BE2C (cell line): ENCODE measurements at places on chromosomes 11 and 22.
A peak's percentile ranks its signal among the peaks of the same experiment; 100 is the strongest.

DNA sequence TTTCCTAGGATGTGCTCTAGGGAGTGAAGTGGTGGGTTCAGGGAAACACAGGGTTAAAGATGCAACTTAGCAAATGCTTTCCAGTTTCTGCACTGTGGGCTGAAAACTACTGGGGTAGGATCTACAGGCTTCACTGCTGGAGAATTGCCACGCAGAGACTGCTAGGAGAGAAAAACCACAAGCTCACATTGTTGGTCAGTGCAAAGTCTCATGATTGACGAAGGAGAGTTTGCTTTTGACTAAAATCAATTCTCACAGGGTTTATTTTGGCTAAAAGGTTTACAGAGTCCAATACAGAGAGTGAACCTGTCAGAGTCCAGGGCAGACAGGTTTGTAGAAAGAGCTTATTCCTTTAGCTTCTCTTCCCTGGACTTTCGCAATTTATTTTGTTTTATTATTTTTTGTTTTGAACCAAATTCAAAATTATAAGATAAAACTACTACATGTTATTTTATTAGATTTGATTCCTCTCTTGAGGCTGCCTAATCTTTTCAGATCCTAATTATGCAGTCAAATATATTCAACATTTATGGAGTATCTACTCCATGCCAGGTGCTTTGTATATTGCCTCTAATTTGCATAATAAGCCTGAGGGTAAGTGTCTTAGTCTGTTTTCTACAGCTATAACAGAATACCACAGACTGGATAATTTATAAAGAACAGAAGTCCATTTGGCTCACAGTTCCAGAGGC is 64.7 kb downstream of the MTNR1B start:
- no peak for DNase-seq

- no peak for DNase-seq
These were observed 10.4 kb upstream of the LAYN start for GRCh38 chr11:111530091-111530490.

- no peak for DNase-seq
These were observed 983.3 kb downstream of the OPCML start for GRCh38 chr11:132549001-132549400.

- DNase-seq, result no peak
These were observed 1273.9 kb upstream of the CNTN5 start for GRCh38 chr11:97746818-97747217.

GRCh38 chr11:130782361-130783222 is 133.7 kb downstream of the SNX19 start:
- DNase-seq, result no peak

DNA sequence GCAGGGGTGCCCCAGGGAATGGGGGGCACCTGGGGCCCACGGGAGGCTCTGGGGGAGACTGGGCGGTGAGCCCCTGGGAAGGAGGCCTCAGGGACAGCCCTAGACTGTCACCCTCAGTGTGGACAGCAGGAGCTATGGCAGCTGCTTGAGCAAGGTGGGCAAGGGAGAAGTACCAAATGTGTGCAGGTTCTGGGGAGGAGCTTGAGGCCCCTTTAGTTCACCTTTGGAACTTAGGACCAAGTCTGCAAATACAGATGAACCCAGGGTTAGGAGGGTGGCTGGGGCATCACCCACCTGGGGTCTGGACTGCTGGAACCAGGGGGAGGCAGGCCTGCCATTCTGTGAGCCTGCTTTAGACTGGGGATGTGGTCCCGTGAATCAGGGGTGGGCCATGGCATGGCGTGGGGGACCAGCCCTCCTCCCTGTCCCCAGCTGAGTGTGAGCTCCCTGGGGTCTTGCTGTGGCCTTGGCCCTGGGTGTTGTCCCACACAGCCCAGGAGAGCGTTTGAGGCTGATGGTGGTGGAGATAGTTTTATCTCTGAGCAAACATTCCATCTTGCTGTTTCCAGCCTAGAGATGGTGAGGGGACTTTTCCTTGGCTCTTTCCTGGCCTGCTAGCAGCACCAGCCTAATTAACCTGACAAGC is 122.3 kb downstream of the KCNQ1 start:
- DNase-seq, result peak; percentile 0

DNA sequence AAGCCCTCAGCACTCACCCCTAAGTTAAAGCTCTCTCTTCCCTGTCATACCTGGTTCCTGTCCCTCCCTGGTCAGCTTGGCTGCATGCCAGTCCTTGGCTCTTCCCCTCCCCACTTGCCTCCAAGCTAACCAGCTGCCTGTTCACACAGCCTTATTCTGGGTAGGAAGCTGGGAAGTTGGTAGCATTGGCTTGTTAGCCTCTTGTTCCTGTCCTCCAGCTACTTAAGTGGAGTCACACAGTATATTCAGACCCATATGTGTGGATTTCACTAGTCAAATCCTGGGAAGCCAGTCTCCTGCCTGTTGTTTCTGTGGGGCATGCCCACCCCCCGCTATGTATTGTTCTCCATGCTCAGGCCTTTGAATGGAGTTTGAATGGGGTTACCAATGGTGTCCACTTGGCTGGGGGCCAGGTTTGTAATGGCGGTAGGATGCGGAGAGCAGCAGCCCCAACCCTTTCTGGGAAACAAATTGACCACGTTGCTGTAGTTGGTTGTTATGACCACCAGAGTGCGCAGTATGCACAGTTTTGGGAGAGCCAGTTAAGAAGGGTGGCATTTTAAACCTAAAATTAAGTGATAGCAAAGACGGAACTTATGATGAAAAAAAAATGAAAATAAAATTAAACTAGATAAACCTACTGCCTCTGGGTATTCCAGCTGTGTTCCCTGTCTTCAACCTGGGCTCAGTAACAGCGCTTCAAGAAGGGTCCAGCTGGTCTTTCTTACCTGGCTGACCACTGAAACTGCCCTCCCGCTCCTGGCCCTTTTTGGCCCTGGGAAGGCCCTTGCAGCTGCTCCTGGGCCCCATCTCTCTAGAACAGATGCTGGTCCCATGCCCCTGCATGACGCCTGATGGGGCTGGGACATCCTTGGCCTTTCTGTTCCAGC is 10.7 kb upstream of the RPS3 start:
- DNase-seq, result peak; percentile 82

GRCh38 chr11:70641369-70641768 is 243.0 kb downstream of the CTTN start:
- DNase-seq, result peak; percentile 81

DNA sequence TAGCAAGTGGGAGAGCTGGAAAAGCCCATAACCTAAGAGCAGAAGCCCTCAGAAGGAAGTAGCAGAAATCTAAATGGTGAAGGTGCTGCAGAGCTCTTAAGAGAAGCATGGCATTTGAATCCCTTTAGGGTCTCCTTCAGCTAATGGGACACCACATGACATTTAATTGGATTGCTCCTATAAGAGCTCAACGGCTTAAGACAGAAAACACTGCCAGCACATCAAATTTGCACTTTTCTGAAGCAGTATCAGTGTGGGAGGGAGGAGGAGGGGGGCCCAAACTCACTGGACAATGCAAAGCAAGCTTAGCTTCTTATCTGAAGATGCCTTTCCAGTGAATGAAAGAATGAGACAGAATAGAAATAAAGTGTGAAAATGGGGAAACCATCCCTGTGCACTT is 287.9 kb upstream of the MTNR1B start:
- no peak for DNase-seq

DNA sequence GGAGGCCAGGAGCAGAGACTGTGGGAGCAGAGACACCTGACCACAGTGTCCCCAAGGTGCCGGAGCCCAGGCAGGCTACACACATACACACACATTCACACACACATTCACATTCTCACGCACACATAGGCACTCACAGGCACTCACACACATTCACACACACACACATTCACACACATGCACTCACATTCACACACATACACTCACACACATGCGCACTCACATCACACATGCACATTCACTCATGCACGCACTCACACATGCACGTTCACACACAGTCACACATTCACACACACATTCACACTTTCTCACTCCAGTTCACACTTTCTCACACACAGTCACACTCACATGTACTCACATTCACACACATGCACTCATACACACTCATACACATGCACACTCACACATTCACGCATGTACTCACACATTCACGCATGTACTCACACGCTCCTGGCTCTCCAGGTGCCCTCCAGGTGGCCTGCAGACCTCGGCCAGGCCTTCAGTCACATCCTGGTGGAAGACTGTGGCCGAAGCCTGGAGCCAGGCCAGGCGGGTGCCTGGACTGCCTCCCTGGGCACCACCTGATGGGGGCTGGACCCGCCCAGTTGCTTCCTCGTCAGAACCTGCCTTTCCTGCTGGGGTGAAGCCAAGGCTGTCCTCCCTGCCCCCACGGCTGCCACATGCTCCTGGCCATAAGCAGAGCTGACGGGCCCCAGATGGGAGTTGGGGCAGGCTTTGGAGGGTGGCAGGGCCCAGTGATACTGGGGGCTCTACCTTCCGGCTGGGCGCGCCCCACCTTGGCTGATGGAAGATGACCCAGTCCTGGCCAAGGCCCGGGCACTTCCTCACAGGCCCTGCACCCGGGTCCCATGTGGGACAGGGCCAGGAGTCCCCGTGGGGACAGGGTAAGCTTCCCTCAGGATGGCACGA is 89.5 kb downstream of the WNT7B start:
- peak; percentile 25 for DNase-seq

- DNase-seq, result no peak
These were observed 32.6 kb downstream of the IGLL5 start for GRCh38 chr22:22920104-22920654.

DNA sequence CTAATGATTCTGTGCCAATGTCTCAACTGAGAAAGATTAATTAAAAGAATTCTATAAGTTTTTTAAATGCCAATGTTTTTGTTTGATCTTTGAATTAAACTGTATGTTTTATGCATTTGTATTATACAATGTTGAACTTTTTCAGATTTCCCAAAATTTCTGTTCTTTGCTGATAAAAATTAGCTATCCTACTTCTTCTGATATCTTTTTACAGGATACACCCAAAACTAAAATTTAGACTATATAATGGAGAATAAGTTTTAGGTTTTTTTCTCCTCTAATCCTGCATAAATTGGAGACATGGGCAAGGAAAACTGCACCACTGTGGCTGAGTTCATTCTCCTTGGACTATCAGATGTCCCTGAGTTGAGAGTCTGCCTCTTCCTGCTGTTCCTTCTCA is at the start of gene OR5L2:
OR5L2 (plus strand) TSS at position 301 of the 400 bp plus-strand sequence; CDS start at position 301, 0 bp downstream.
- DNase-seq, result no peak

DNA sequence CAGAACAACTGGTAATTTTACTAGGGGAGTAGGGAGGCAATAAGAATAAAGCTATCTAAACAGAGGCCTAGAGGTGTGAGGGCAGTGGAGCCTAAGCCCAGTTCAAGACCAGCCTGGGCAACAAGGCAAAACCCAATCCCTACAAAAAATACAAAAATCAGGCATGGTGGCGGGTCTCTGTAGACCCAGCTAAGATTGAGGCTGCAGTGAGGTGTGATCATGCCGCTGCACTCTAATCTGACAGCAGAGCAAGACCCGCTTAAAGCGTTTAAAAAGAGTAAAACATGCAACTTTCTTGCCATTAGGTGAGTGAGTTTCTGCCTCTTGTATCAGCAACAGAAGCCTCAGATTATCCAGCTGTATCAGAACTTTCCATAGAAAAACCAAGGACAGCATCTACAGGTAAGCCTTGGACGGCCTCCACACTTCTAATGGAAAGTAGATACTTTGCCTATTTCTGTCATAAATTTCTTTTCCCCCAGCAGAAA is 12.1 kb downstream of the TAF1D start:
- no peak for DNase-seq

- DNase-seq, result peak; percentile 72
These were observed 14.1 kb downstream of the ANKK1 start for GRCh38 chr11:113401718-113402117.

DNA sequence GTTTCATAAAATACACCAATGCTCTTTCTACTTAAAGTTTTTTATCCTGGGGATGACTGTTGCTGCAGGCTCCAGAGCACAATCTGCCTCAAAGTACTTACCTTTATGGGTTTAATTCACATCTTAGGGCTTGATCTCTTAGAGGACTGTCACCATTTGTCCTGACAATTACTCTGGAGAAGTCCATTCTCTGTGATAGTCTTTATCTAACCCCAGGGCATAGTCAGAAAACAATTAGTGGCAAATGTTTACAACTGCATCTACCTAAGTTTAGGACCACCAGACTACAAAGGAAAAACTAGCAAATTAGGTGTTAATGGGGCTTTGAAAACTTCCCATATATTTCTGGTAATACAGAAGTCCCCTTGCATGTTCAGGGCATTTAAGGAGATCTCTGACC is 973.5 kb downstream of the JRKL start:
- no peak for DNase-seq

DNA sequence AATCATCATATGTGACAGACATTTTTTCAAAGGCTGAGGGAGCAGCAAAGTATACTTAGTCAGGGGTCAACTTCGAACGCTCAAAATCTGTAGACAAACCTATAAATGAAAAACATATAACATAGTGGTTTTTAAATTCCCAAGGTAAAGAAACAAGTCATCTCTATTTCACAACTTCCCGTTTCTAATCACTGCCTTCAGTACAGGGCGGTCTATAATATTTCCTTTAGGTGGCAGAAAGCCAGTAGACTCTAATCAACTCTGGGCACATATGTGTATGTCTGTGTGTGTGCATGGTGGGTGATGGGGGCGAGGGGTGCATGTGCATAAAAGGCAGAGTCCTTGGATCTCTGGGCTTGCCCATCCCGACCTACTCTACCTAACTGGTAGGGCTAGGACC is 55.0 kb upstream of the ARFGAP3 start:
- no peak for DNase-seq

DNA sequence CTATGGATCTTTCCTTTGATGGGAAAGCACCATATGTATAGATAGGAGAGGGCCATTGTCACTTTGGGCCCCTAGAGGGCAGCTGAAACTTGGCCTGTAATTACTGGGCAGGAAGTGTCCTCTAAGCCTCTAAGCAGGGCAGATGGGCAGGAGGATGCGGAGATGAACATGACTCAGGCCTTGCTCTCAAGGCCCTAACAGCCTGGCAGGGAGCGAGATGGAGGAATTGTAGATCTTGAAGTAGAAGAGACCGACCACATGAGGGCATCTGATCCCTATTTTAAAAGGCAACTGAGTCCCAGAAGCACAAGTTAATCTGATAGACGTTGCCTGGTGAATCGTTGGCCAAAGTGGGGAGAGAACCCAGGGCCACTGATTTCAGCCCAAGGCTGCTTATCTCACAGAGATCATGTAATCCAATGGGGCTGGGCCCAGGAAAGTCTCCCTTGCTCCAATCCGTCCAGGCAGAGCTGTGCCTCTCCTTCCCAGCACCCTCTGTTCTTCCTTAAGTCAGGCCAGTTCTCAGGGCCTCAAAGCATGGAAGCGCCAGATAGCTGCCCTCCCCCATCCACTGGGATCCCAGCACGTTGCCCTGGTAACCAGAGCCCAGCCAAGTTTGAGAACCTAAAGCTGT is 2.5 kb upstream of the SEPTIN3 start:
- DNase-seq, result peak; percentile 70

GRCh38 chr11:45043755-45044475 is 93.2 kb upstream of the TP53I11 start:
- no peak for DNase-seq

DNA sequence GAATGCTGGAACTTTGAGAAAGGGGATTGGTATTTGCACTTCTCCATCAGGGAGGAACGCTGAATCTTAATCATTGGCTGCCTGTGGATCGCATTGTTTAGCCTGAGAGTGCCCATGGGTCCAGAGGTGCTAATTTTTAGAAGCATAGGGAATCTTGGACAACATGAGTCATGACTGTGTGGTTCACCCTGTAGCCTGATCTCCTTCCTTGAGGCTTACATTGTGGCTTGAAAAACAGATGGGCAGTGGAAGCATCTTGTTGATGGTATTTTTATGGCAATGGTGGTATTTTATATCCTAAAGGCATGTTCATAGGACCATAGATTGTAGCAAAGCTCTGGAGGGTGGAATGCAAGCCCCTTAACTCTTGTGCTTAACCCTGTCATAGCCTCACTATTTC is 99.2 kb upstream of the DBX1 start:
- DNase-seq, result no peak
